Endothelial cell (in vitro differentiated cells): ENCODE measurements at places on chromosomes 2 and 18.

DNA sequence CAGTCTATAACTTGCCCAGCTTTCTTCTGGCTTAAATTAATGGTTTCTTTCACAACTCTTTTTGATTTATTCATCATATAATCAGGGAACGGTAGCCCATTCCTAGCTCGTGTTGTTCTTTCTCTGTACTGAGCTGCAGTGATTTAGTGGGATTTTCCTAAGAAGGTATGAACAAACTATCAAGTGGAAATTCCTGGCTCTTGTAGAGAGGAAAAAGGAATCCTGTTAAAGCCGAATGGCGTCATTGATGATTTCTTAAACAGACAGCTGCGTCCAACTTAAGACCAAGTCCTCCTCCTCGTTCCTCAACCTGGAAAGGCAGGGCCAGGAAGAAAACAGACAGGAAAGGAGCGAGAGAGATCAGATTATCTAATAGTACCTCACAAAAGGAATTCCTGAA lies 69.2 kb upstream of the CABLES1 start:
- DNase-seq: no peak

DNA sequence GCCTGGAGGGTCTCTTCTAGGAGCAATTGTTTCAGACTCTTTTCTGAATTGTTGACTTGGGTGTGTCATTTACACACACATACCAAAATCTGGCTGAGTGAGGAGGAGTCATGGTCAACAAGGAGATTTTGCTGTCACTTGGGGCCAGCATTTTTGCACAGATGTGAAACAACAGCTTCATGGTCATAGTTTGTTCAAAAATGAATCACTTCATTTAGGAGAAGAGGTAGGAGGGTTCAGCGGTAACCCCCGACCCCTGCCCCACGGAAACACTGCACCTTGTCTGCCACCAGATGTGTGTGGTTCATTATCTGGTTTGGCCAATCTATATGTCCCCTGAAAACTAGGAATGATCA lies 42.2 kb downstream of the LBH start:
- no peak for DNase-seq

DNA sequence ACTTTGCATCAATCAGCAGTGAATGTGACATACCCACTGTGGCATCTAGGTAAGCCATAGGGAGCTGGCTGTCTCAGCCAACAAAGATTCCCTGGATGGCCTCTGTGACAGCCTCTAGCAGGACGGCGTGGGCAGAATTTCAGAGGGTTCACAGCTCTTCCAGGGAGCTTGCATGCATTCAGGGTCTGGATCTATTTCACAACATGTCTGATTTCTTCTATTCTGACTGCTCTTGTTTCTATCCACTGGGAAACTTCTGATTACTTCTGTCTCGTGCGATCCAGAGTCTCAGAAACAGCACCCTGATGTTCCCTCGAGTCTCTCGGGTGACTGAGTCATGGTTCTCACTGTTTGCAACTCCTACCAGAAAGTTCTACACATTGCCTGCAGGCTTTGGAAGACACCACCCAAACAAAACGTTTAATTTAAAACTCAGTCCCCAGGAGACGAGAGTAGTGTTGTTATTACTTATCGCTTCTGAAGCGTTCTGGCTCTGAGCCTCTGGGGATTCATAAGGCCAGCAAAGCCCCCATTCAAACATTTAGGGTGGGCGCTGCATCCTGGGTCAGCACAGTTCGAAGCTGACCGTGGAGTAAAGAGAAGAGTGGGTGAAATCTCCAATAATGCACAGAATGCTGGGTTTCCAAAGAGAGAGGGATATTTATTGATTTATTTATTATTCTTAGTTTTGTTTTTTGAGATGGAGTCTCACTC lies 41.9 kb upstream of the ODC1 start:
- no peak for DNase-seq

GRCh38 chr2:178804791-178805190 lies 2.4 kb downstream of the TTN start:
- DNase-seq: no peak

GRCh38 chr2:39725401-39725800 lies 53.7 kb downstream of the THUMPD2 start:
- no peak for DNase-seq

DNA sequence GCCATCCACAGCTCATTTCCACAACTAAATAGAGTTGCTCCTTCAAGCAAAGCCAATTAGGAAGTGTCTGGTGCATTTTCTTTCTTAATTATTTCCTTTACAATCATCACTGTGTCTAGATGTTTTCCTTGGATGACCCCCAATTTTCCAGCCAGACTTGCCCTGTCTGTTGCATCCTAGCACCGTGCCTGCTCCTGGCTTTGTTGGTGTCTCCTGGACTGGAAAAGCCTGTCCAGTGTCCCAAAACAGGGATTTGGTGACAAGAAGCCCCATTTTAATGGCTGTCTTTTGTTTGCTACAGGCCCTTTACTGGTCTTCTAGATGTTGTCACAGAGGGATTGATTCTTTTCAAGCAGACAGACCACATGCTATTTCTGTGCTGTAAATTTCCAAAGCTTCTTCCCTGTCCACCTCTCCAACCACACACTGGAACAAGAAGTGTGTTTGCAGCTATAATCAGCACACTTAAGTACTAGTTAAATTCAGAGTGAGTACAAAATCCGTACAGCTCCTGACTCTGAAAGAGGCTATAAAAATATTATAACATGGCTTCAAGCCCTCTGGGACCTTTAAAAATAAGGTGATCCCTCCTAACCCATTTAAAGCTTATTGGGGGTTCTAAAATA lies 38.4 kb downstream of the RNF144A start:
- no peak for DNase-seq

GRCh38 chr2:237790353-237790752 lies 8.2 kb upstream of the RBM44 start:
- DNase-seq: no peak

DNA sequence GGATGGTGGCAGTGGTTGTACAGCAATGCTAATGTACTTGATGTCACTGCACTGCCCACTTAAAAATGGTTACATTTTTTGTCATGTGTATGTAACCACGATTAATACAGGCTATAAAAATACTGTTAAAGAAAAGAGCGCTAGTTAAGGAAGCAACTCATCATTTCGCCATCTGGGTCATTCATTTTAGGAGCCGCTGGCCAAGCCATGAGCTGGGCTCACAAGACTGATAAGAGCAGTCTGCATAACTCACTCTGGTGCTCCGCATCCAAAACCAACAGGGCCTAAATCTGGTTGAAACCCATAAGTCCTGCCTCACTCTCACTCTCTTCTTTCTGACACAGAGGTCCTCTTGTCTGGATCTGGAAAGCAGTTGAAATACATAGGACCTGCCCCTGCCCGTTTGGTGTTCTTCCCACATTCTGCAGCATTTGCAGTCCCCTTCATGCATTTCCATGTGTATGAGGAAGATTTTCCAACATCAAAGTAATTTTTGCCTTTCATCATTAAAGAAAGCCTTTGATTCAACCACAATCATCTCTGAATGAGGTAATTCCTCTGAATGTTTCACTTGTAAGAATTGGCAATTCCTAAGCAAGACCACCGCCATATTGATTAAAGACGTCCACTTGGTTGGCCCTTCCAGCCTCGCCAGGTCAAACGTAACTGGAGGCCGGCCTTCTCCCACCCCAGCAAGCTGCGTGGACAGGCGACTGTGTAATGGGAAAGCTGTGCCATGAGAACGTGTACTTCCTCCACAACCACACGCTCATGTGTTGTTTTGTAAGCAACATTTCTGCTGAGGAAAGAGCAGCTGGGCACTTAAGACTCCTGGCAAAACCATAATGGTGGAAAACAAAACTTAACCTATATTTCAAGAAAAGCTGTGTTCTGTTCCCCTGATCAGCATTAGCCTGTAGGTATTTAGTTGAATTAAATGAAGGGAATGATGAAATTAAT lies 112.2 kb downstream of the VAPA start:
- DNase-seq: no peak

DNA sequence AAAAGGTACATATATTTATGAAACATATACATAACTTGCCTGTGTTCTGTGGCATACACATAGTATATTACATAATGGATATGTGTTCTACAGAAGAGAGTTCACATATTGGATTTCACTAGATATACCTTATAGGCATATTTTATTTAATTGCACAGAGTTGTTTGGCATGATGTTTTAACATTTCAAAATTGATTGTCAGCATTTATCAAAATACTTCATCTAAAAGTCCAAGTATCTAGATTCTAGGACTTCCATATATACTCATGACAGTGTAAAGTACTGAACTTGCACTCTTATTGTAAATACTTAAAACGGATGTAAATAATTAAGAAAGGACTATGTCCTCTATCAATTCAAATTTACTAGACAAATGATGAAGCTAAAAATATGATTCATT lies 995.3 kb upstream of the LRRTM1 start:
- no peak for DNase-seq

- DNase-seq: no peak
These were observed 870.0 kb upstream of the CHAC2 start for GRCh38 chr2:52897511-52898044.

DNA sequence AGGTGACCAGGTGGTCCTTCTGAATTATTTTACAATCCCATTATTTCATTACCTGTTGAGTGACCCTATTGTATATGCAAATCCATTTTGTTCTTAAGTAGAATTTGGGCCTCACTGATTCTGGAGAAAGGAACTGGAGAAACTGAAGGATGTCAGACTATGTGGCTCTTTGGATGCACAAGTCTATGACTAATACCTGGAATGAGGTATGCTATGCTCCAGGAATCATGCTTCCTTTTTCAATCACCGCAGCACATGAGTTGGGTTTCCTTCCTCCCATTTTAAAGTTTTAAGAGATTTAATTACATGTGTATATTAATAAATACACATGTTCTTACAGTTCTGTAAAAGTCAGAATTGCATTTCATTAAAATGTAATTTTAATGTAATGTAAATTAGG lies 253.9 kb upstream of the VWC2L start:
- no peak for DNase-seq

- DNase-seq: no peak
These were observed 41.9 kb downstream of the KCMF1 start for GRCh38 chr2:85012855-85013254.

- DNase-seq: no peak
These were observed 21.7 kb upstream of the CXCR4 start for GRCh38 chr2:136139631-136140030.

DNA sequence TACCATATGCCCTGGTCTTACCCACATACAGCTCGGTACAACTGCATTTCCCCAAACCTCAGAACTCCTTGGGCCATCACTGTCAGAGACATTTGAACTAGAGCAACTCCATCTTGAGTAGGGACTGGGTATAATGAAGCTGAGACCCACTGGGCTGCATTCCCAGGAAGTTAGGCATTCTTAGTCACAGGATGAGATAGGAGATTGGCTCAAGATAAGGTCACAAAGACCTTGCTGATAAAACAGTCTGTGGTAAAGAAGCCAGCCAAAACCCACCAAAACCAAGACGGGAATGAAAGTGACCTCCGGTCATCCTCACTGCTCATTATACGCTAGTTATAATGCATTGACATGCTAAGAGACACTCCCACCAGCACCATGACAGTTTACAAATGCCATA lies 131.3 kb downstream of the PIK3C3 start:
- DNase-seq: no peak

DNA sequence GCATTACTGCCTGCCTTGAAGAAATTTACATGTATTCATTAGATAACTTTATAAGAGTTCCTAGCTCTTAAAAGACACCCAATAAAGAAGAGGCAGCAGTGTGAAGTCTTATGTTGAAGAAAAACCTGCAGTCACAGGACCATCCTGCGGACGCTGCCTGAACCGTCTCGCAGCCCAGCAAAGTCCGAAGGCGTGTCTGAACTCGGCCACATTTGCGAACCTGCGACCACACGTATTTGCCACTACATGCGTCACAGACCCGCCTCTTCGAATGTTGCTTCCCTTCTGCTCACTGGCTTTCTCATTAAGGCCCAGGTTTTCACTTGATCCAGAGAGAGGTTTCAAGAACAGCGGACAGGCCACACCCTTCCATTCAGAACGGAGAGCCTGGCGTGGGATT lies 41.2 kb downstream of the CNGA3 start:
- no peak for DNase-seq

- DNase-seq: no peak
These were observed 114.7 kb downstream of the DHRS9 start for GRCh38 chr2:169184074-169184473.

GRCh38 chr2:85154048-85154753 lies 21.0 kb downstream of the TCF7L1 start:
- DNase-seq: no peak

DNA sequence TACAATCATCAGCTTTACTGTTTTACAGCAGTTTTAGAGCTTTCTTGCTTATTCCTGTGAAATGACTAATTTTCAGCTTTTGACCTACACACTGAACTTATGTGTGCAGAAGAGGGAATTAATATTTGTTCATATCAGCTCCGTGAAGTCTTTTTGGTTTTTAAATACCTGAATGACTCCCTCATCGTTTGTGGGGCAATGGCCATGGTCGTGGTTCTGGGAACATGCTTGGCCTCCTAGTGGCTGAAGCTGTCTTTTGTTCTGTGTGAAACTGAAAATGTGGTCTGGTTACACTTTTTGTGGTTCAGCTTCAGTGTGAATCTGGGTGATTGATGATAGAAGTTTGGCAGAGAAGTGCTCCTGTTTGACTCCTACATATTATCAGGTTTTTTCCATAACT lies 408.1 kb downstream of the THSD7B start:
- DNase-seq: no peak

GRCh38 chr2:233714121-233714520 lies 1.4 kb downstream of the UGT1A5 start:
- no peak for DNase-seq

DNA sequence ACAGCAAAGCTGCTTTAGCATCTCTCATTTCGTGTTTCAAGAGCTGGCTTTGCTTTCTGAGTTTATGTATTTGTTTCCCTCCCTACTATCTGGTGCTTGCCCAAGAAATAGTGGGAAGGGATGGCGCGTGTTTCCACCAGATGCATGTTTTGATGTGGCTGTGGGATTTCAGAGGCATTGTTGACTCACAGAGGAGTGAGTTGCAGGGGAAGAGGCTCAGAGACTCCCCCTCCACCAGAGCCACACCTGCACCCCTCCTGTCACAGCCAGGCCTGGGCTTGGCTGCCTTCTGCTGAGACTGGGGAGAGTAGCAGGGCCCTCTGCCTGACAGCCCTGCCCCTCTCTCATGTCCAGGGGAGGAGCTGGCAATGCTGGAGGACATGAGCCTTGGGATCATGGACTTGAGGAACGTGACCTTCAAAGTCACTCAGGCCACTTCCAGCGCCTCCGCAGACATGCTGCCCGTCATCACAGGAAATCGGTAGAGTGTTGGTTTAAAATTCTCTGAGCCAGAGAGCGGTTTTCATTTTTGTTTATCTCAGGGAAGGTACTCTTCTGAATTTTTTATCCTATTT lies 42.9 kb downstream of the COA5 start:
- DNase-seq: no peak
